ENCODE measurements at places on chromosomes 12 and 14.

DNA sequence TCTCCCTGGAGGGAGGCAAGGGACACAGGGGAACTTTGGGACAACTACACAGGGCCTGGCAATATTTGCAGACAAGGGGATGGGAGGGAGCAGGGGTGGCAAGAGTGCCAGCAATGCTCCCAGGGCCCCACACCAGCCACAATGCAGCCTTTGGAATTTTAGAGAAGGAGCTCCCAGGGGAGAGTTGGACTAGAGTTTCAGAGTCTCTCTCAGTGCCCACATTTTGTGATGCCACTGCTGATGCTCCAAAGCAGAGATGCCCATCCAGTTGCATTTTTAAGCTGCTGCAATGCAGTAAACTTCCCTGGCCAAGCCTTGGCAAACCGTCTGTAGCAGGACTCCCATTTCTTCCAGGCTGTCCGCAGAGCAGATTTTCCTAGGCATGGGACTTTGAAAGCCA lies 98.9 kb downstream of the ZFP36L1 start:
- DNase-seq = no peak

GRCh38 chr14:68758301-68758700 lies 34.6 kb downstream of the ZFP36L1 start:
- no peak for DNase-seq

DNA sequence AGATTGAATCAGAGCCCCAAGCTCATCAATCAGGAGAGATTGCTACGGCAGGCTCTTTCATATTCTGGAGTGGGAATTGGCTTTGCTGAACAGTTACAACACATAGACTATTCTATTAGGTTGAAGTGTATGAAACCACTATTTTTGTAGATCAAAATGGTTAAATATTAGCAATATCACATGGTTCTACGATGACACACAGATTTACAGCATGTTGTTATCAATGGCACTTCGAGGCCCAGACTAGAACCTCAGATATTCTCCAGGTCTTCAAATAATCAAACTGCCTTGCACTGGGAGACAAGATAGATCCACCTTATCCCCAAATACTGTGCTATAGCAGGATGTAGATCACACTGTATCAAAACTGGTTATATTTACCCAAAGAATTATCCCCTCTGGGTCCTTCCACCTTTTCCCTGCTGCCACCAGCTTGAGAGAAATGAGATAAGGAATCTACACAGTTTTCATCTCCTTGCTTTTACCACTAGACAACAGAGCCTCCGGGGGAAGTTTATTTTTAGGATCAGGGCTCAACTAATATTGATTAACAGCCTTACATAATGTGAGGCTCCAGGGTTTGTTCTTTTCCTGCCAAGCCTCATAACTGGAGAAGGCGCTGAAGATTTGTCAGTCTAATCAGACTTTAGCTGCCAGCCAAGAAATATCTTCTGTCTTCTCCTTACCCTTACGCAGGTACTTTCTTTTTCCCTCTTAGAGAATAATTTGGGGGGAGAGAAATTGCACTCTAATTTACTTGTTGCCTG lies 507.1 kb downstream of the DIO2 start:
- no peak for DNase-seq

- DNase-seq = no peak
These were observed 102.5 kb upstream of the DIO2 start for GRCh38 chr14:80313806-80314205.

DNA sequence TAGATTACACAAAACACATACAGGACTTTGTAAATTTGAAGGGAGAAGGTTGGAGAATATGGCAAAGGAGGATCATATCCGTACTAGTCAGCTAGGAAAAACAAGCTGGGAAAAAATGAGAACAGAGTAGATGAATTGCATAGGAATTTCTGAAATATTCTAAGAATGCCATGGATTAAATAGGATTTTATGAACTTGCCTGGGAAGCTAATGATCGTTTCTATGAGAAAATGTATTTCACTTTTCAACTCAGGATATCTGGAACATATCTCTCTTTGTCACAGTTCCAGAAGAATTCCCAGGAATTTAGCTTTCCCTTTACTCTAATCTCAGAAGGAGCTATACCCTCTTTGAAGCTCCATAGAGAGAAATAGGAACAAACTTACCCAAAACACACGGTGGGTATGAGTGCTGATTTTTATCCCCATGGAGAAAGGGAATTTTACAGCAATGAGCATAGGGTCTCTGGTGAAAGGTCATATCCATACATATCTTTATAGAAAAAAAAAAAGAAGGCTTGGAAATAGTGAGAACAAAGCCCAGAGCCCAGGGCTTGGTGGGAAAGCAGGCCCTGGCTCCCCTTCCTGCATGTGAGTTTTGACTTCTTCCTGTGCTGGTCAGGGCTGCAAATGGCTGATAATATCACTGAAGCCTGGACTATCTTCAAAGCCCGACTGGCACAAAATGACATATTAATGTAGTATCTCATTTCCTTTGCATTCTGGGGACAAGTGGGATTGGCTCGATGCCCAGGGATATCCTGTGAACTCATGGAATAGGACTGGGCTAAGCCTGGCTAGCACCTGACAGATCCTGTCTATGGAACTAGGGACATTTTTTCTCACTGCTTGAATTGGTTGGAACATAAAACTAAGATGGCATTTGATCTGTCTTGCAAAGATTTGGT lies 136.3 kb downstream of the AEBP2 start:
- no peak for DNase-seq

GRCh38 chr14:64092940-64093339 lies 201.2 kb downstream of the ESR2 start:
- no peak for DNase-seq

DNA sequence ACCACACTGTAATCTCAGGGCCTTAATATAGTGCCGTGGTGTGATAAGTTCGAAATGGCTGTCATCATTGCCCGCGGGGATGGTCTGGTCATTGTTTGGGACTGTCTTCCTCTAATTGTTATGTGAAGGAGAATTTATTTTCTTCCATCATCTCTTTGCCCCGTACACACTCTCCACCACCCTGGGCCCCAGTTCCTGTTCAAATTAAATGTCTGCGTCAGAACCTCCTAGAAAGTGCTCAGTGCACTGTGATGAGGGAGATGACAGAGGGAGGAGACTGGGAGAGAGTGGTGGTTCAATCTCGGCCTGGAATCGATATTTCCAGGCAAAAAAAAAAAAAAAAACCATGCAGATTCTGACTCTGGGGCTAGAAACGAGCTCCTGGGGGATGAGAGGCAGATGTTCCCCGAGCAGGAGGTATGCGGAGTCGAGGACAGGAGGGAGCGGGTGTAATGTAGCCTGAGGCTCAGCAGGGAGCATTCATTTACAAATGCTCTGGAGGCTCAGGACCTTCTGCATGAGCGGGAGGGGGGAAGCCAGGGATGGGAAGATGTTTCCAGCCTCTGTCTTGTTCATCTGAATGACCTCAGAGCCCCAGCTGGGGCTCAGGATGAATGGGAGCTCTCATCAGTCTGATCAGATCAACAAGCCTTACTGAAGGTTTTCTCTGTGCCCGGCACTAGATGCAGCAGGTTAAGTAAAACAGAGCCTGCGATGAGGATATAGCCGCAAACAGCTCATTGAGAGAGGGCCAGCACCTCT lies 219.5 kb downstream of the TBX5 start:
- no peak for DNase-seq

DNA sequence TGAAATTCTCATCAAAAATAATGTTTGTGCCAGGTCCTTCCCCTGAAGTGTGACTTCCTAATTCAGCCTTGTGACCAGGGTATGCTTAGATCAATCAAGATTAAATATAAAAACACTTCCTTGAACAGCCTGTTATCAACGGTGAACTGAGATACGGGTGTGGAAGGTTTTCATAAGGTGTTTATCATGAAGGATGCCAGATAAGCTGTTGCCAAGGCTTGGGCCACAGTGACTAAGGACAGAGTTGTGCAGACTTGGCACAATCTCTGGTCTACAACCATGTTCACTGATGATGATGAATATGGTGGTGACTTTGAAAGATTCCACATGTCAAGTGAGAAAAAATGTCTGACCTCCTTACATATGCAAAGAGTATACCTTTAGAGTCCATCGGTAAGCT lies 51.3 kb upstream of the LIN7A start:
- DNase-seq = no peak

- no peak for DNase-seq
These were observed 6.9 kb downstream of the GALNT4 start for GRCh38 chr12:89517720-89518119.

DNA sequence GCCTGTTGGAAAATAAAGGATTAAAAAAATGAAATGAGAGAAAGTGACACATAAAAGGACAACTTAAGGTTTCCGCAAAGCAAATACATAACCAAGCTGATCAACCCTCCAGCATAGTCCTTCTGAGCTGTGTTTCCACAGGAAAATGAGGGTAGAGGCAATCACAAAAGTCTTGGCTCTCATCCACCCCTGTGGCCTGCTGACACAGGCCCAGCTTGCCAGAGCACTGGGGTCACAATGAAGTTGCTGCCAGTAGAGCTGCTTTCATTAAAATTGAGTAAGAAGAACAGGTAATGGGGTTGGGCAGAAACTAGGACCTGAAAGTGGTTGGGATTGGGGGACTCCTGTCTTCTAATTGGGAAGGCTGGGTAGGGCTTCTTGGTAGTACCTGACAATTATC lies 65.9 kb downstream of the RERG start:
- DNase-seq = no peak

DNA sequence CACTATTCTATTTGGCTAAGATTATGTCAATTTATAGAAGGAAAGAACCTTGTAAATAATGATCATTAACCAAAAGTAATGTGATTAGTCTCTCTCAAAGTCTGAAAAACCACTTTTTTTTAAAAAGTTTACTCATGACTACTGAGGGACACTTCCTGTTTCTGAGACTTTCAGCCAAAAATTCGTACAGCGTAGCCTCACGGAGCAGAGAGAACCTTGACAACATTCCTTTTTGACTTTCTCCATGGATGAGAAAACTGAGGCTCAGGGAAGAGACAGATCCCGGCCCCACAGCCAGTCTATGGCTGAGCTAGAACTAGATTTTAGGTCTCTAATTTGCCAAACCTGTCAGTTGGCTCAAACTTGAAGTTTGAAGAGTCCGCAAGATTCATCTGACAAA lies 68.2 kb downstream of the DAD1 start:
- DNase-seq = no peak

- no peak for DNase-seq
These were observed 526 bp downstream of the MLXIP start for GRCh38 chr12:122079033-122079531.

- DNase-seq = no peak
These were observed 780 bp downstream of the TBC1D15 start for GRCh38 chr12:71840231-71840847.

GRCh38 chr14:65242732-65243134 lies 140.4 kb upstream of the MAX start:
- DNase-seq = no peak

DNA sequence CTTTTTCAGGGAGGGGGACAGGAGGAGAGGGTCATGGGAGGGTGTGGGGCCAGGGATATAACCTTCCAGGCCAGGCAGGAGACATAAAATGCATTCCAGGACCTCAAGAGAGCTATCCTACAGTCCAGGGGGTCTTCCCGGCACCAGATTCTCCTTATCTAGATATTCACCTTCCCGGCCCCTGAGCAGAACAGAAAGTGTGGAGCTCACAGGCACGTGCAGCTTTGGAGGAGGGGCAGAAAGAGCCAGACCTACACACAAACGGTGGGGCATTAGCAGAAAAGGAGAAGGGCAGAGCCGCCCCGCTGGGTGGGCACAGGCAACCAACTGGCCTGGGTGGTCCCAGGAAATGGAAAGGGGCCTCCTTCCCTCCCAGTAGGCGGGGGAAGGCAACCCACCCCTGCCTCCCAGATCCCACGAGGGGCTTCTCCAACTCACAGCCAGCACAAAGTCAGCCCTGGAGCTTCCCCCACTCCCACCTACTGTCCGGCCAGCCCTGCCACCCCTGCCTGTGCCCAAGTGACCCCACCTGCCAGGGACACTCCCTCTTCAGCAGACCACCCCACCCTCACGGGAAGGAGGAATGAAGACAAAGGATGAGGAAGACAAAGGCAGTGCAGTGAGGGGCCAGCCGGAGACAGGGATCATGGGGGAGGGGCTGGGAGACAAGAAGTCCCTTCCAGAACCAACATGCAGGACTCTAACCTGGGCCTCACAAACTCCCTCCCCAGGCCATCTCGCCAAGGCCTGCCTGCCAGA lies 33.3 kb downstream of the CCDC85C start:
- DNase-seq = no peak

GRCh38 chr14:98368221-98368620 lies 903.8 kb downstream of the BCL11B start:
- no peak for DNase-seq

DNA sequence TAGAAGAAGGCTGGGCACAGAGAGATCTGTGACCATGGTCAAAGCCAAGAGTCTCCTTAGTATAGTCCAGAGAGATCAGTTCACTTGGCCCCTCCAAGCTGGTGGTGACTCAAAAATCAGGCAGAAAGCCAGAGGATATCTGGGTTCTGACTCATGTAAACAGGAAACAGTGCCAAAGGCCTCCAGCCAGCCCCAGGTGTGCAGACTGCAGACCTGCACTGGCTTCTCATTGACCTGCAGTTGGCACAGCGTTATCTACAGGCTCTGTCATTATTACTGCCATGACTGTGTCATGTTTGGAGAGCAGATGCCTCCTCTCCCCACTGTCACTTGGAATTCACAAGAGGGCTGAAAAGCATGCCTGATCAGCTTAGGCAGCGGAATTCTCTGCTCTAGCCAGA lies 295.7 kb upstream of the PRKD1 start:
- no peak for DNase-seq

DNA sequence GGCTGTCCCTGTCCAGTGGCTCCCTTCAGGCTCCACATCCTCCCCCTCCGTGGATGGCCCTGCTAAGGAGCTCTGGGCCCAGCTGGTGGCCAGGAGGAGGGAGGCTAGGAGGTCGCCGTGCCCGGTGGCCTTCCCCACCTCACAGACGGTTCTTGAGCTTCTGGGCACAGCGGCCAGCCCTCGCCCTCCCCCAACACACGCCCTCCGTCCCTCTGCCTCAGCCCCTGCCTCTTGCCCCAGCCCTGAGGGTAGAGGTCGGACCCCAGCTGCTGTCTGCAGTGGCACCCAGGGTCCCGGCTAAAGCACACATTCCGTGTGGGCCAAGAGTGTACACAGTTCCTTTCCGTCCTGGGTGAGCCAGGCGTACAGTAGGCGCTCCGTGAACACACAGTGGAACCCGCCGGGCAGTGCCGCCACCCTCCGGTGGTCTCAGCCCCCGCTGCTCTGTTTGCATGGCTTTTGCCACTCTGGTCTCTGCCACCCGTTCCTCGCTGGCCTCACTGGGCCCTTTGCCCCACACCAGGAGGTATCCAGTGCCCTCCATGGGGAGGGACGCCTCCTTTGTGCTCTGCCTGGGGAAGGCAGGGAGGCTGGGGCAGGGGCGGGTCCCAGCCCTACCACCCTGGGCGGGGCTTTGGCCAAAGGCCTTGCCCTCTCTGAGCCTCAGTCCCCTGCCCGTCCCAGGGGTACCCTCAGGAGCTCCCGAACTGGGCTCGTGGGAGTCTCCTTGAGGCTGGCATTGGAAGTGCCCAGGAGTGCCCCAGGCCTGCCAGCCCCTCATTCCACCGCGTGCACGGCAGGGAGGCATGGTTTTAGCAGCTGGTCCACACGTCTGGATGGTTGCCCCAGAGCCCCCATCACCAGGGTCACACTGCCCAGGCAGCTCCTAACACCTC lies 13.0 kb downstream of the TRMT61A start:
- no peak for DNase-seq

- DNase-seq = no peak
These were observed 299.1 kb downstream of the NUAK1 start for GRCh38 chr12:105839629-105840127.

- no peak for DNase-seq
These were observed 25.5 kb downstream of the GXYLT1 start for GRCh38 chr12:42119085-42119633.

GRCh38 chr12:11771356-11771755 lies 121.9 kb downstream of the ETV6 start:
- DNase-seq = no peak
